ENCODE measurements at places on chromosomes 2 and 18.

- DNase-seq: no peak
Observed at GRCh38 chr18:25141399-25141798, 210.6 kb downstream of the ZNF521 start.

DNA sequence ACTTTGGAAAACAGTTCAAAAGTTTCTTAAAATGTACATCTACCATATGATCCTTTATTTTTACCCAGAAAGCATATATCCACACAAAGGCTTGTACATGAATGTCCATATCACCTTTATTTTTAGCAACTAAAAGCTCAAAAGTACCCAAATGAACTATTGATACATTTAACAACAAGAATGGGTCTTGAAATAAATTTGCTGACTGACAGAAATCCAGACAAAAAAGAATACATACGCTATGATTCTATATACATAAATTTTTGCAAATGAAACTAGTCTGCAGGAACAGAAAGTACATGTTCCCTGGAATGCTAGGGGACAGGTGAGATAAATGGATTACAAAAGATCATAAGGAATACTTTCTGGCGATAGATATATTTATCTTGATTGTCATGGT is 96.3 kb upstream of the KYNU start:
- no peak for DNase-seq

- no peak for DNase-seq
Observed at GRCh38 chr2:110931648-110932047, 189.1 kb upstream of the BCL2L11 start.

GRCh38 chr18:8747440-8747937 is 42.1 kb downstream of the MTCL1 start:
- no peak for DNase-seq

DNA sequence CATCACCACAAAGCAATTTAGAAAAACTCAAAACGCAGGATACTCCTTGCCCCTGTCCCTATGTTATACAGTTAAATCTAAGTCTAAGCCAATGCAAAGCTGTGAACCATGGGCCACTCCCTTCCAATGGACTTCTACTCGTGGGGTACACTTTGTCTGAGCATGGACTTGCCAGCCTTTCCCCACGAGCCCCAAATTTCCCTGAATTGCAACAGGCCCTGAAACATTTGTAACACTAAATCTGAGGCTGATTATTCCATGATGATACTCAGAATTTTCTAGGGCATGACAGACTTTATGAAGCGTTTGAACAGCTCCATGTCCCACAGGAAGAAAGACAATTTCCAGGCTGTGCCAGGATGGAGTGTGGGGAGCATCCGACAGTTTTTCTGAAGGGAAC is 189.6 kb downstream of the TXNL1 start:
- no peak for DNase-seq

DNA sequence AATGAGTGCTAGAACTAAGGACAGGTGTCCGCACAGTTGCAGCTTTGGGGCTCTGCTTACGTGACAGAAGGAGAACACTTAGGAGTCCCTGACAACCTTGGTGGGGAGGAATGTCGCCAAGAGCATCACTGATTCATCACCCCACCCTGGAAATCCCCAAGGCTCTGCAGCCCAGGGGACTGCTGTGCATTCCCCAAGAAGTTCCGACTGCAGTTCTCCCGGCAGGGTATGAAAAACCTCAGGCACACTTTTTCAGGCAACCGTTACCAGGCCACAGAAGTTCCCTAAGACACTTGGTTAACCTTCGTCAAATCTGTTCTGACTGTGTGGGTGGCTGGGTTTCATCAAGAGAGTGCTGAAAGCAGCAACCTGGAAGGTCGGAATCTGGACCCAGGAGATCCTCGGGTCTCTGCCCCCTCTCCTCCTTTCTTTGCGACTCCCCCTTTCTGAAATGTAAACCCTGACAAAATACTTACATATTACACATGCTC is 192.1 kb upstream of the CXCR4 start:
- no peak for DNase-seq

GRCh38 chr2:149686136-149687051 is 98.8 kb upstream of the MMADHC start:
- no peak for DNase-seq

GRCh38 chr2:127814677-127815076 is 3.7 kb upstream of the WDR33 start:
- DNase-seq: no peak

All from stimulated activated CD8-positive, alpha-beta memory T cell treated with anti-CD3 and anti-CD28 coated beads, Interleukin-7, amount 100 ng/mL, for 48 hours (primary cell).